ENCODE measurements at places on chromosomes 5 and 9.

DNA sequence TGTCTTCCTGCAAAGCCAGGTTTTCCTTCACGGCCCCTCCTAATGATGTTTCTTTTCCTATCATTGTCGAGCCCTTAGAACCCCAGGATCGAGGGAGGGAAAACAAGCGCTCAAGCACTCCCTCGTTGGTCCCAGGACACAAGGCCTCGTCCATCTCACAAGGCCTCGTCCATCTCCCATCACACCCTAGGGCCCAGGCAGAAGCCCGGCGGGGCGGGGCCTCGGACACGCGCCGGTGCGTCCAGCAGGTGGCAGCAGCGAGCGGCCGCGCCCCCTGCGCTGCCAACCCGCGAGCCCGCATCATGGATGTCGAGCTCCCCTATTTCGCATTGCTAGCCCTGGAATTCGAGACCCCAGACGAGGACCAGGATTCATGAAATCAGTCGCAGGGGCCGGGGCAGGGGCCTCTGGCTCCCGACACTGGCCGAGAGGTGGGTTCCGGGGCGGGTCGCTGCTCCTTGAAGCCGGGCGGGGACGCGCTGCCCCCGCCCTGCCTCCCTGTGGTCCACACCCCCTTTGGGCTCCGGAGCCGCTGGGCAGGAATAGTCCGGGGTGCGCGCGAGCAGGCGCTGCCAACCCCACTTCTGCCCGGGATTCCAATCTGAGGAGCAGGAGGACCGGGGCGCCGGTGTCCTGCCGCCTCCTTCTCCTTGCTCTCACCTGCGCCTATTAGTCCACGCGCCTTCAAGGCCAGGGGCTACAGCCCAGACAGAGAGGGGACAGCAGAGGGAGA, at the start of gene ABLIM3:
ABLIM3 (plus strand) TSS at position 270 of the 733 bp plus-strand sequence. CDS start 603 bp downstream, outside the sequence.
- DNase-seq: peak; percentile 19

GRCh38 chr5:169027501-169028061, 273.4 kb downstream of the SLIT3 start:
- no peak for DNase-seq

DNA sequence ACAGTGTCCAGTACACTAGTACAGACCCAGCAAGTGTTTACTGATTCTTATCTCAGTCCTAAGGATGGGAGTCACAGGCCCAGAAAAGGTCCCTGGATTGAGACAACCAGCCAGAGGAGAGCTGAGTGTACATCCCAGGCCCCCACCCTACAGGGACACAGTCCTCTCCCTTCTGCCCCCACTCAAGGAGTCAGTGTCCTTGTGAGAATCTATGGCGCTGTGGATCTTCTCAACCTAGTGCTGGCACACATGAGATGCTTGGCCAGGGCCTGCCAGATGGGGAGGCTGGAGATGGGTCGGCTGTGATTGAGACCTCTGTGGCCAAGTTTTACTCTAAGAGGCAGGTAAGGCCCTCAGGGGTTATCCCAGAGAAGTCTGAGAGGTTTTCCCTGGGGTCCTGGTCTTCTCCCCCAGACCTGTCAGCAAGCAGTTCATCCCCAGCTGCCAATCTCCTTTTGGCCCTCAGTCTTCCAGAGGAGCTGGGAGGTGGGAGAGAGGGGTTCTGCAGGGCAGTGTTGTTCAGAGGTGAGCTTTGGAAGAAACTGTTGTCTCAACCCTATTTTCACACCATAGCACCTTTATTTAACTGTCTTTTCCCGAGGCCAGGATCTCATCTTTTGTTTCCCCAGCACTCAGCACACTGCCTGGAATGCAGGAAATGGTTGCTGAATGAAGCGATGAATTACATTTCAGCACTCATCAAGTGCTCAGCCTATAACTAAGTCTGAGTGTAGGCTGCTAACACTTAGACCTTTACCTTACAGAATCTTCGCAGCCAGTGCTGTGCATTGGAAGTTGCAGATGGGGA, 3.2 kb upstream of the NSD1 start:
- DNase-seq: no peak

DNA sequence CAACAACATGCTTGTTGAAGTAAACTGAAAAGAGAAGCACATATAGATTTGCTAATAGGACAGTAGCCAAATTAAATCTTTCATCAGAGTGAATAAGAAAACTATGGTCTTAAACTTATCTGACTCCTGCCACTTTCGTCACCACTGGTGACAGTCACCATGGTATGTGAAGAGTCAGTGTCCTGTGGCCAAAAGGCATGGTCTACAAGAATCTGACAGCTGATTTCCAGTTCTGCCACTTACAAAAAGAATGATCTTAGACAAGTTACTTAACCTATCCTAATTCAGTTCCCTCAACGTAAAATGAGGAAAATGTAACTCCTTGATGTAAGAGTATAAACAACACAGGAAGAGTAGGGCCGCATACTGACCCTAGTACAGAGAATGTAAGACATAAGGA, 102.0 kb downstream of the LPAR1 start:
- no peak for DNase-seq

- peak; percentile 90 for DNase-seq
Measured at GRCh38 chr5:6875376-6875775, 162.1 kb downstream of the TENT4A start.

DNA sequence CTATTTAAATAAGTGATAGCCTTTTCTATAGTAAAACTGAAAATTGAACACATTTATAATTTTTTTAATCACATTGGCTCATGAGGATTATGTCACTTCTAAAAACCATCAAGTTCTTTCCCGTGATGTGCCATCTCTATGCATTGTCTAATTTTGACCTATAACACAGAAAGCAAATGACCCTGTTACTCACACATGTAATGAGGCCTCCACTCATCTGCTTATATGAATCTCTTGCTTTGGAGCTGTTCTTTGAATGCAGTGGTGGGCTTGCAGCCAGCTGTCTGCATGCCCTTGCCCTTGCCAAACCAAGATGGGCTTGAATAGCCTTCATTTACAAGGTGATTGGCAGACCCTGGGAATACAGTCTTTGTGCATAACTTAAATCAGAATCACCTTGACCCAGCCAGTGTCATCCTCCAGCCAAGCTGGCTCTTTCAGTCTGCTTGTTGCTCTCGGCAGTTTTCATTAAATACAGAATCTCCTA, 163.2 kb downstream of the TRIO start:
- DNase-seq: no peak

- no peak for DNase-seq
Measured at GRCh38 chr5:159835548-159835947, 80.7 kb upstream of the ADRA1B start.
